ENCODE measurements at places on chromosomes 1 and 21.

- no peak for DNase-seq
These were observed 3.0 kb downstream of the FCAMR start for GRCh38 chr1:206967096-206967849.

- DNase-seq = no peak
These were observed 63.1 kb upstream of the SLC2A1 start for GRCh38 chr1:43021547-43022474.

GRCh38 chr21:35833991-35834390 is 226.3 kb downstream of the SETD4 start:
- DNase-seq = no peak

DNA sequence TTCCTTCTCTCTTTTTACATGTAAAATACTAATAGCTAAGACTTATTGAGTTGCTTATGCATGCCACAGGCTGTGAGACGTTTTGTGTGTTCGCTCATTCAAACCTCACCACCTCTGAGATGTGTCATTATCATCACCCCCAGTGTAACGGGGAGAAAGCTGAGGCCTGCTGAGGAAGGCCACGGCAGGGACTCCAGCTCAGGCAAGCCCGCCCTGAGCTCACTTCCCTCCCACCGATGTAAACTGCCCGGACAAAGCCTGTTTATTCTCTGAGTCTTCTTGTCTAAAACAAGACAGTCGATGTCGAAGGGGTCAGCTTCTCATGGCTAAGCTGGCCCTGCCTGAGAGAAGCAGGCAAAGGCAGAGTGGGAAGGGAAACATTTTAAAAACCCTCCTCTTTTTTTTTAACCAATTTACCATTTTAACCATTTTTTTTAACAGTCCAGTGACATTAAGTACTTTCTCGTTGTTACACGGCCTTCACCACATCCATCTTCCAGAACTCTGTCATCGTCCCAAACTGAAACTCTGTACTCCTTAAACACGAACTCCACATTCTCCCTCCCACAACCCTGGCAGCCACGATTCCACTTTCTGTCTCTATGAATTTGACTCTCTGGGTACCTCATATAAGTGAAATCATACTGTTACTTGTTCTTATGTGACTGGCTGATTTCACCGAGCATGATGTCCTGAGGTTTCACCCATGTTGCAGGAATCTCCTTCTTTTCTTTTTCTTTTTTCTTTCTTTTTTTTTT is 204.8 kb upstream of the GALNT2 start:
- no peak for DNase-seq

- DNase-seq = no peak
These were observed 59.3 kb downstream of the EYA3 start for GRCh38 chr1:28028873-28029654.

DNA sequence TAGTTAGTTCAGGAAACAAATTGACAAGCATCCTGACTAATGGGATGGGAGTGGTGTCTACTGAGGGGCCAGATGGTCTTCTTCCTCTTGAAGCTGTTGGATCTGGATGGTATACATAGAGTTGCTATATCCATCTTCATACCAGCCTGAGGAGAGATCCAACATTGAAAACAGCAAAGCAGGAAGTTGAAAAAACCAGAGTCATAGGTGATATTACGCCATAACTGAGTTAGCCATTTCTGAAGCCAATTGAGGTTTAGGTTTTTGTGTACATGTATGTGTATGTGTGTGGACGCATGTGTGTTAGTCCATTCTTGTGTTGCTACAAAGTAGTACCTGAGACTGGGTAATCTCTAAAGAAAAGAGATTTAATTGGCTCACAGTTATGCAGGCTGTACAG is 2.3 kb upstream of the TSPAN2 start:
- no peak for DNase-seq

DNA sequence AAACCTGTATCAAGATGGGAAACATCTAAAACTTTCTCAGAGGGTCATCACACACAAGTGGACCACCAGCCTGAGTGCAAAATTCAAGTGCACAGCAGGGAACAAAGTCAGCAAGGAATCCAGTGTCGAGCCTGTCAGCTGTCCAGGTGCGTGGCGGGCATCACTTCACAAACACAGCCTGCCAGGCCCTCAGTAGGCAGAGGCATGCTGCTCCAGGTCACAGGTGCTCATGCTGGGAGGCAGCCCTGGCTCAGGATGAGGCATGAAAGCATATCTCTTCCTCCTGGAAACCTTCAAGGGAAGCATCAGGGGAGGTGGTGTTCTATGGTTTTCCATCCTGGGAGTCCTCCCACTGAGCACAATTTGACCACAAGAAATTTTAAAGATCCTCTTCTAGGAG is 6.3 kb downstream of the CD2 start:
- no peak for DNase-seq

GRCh38 chr1:17188889-17189631 is 15.9 kb upstream of the PADI1 start:
- DNase-seq = no peak

GRCh38 chr1:42676534-42677087 is 5.6 kb upstream of the YBX1 start:
- no peak for DNase-seq

DNA sequence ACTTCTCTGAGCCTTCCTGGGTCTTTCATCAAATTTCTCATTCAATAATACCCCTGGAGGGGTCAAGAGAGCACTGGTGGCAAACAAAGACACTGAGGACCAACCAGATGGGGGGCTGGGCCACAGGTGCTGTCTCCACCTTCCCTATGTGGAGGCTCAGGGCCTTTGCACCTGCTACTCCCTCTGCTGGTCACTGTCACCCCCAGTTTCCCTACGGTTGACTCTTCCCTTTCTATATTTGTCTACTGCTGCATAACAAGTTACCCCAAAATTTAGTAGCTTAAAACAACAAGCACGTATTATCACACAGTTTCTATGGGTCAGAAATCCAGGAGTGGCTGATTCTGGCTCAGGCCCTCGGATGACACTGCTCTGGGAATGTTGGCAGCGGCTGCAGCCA is 138.8 kb upstream of the RUNX3 start:
- no peak for DNase-seq

- DNase-seq = no peak
These were observed 1755.4 kb downstream of the PLA2G4A start for GRCh38 chr1:188584119-188584518.

GRCh38 chr21:42598159-42598735 is 55.2 kb upstream of the PDE9A start:
- DNase-seq = no peak

- DNase-seq = no peak
These were observed 423.2 kb upstream of the B3GALT2 start for GRCh38 chr1:193609592-193609991.

DNA sequence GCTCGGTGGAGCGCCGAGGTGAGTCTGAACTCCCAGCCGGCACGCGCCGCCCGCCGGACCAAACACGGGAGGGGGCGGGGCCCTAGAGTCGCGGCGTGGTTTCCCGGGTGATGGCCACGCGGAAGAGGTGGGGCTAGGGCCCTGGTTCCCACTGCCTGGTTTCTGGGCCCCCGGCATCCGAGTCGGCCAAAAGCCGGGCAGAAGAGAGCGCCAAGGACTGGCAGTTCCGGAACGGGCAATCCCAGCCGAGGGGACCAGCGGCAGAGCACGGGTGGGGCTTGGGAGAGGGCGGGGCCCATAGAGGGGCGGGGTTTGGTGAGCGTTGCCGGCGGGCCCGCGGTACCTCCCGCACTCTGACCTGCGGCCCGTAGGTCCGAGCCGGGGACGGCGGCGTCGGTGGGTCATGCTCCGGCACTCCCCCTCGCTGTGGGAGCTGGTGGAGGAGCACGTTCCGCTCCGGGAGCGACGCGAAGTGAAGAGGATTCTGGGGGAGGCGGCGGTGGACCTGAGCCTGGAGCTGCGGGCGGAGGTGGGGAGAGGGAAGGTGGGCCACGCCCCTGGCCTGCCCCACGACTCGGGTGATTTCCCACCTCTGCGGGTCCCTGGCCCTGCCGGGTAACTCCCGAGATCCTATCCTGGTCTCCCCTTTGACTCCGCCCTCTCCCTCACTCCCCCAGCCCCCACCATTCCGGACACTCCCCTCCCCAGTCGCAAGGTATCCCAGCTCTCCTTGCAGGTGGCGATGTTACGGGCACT is at the start of gene CCDC24:
Gene CCDC24, plus strand, starts transcription at position 124 of the 756 bp plus-strand sequence. Its CDS starts 280 bp downstream, at position 404.
- peak; percentile 70 for DNase-seq

DNA sequence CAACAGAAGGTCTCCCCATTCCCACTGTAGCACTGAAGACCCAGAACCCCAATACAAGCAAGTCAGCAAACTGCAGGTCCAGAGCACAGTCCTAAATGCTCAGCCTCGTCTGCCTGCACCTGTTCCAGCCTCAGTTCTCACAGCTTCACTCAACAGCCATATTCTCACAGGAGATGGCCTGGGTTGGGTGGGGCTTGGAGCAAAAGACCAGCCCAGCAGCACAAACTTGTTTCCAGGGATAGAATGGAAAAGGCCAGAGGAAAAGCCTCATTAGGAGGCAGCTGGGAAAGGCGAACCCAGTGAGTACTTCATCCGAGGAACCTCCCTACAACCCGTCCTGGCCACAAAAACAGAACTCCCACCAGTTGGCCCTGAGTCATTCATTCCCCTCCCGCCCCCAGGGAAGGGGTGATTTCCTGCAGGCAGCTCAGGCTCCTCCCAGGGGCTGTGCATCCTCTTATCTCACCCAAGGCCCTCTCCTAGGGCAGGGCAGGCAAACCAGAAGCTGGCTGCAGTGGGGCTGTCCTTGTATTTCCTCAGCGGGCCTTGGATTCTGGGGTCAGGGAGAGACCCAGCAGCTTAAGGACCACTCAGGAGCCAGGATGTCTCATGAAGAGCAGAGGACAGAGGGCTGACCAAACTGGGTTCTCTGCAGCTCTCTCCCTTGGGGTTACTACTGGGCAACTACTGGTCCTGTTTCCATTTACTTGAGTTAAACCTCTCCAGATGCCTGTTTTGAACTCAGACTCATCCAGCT is 7.4 kb upstream of the MPL start:
- DNase-seq = peak; percentile 67

GRCh38 chr1:210362526-210362925 is 33.8 kb downstream of the HHAT start:
- DNase-seq = no peak

- DNase-seq = no peak
These were observed 105.4 kb downstream of the PTPN14 start for GRCh38 chr1:214445831-214446614.

- DNase-seq = no peak
These were observed 25.1 kb downstream of the SPSB1 start for GRCh38 chr1:9317591-9318417.

- DNase-seq = no peak
These were observed 216.9 kb downstream of the RYR2 start for GRCh38 chr1:237258871-237259270.

GRCh38 chr1:26094677-26095383 is 16.8 kb upstream of the PDIK1L start:
- DNase-seq = no peak

GRCh38 chr21:36113647-36114428 is 21.0 kb upstream of the CBR3 start:
- DNase-seq = peak; percentile 30

DNA sequence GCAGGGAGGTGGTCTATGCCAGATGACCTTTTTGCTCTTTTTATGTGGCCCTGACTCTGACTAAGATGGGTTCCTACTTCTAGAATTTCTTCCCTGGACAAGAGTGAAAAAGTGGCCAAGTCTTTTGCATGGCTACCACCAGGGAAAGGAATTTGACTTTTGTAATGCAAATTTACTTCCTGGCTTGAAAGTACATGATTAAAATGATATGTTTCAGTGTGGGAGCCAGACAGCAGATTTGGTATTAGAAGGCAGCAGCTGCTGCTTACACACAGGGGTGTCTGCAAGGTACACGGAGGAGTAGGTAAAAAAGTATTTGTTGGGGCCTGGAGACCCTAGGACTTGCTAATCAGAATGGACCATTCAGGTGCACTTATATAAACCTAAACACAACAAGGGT is 78.4 kb downstream of the KCND3 start:
- no peak for DNase-seq

DNA sequence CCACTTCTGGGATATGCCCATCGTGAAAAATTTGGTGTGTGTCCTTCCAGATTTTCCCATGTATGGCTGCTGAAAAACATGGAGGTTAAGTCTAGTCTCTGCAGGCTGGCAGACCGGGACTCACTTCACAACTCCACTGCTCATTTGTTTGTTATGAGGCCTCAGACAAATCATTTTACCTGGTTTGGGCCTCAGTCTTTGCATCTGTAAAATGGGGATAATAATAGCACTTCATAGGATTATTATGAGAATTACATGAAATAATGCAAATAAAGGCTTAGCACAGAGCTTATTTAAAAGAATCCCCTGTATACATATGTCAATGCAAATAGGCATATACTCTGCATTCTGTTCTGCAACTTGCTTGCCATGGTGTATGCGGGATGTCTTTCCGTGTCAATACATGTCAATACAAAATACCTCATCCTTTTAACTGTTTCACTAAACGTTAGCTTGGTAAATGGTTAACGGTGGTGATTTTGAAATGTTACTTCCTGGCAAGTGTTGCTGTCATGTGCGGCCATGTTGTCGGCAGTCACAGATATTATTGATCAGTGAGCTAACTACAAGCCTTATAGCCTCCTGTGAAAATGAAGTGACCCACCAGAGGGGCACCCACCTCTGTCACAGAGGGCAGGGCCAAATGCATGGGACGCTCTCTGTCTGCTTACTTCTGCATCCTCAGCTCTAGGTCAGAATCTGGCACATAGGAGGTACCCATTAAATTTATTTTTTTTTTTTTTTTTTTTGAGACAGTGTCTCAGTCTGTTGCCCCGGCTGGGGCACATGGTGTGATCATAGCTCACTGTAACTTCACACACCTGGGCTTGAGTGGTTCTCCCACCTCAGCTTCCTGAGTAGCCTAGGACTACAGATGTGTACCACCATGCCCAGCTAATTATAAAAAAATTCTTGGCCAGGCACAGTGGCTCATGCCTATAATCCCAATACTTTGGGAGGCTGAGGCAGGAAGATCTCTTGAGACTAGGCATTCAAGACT is 4.3 kb downstream of the LCK start:
- no peak for DNase-seq

- DNase-seq = peak; percentile 60
These were observed 190.1 kb downstream of the HIVEP3 start for GRCh38 chr1:41728403-41729202.

GRCh38 chr1:29364101-29364678 is 127.9 kb downstream of the PTPRU start:
- DNase-seq = no peak

Data from stimulated activated CD4-positive, alpha-beta T cell treated with anti-CD3 and anti-CD28 coated beads, Interleukin-12 subunit alpha, Interleukin-12 subunit beta, amount 100 ng/mL, for 48 hours (primary cell).